LNCaP clone FGC (cell line): ENCODE measurements at places on chromosomes 7 and 10.

DNA sequence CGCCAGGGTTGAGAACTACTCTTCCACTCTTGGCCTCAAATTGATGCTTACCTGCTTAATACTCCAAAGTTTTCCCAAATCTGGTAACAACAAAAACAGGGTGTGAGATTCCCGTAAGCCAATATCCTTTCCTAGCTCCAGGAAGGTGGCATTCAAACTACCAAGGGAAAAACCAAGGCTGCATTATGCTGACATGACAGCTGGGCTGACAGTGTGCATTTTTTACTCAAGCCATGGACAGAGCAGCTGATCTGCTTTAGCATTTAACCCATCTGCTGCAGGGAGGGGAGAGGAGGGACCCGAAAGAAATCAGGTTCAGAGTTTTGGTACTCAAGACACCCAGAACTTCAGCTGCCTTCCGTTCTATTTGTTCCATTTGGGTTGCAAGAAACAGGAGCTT lies 49.8 kb upstream of the RAPGEF5 start:
- DNase-seq = no peak

GRCh38 chr10:131689954-131690757 lies 210.7 kb upstream of the PPP2R2D start:
- DNase-seq = no peak

GRCh38 chr10:52269233-52269632 lies 44.8 kb upstream of the DKK1 start:
- no peak for DNase-seq

DNA sequence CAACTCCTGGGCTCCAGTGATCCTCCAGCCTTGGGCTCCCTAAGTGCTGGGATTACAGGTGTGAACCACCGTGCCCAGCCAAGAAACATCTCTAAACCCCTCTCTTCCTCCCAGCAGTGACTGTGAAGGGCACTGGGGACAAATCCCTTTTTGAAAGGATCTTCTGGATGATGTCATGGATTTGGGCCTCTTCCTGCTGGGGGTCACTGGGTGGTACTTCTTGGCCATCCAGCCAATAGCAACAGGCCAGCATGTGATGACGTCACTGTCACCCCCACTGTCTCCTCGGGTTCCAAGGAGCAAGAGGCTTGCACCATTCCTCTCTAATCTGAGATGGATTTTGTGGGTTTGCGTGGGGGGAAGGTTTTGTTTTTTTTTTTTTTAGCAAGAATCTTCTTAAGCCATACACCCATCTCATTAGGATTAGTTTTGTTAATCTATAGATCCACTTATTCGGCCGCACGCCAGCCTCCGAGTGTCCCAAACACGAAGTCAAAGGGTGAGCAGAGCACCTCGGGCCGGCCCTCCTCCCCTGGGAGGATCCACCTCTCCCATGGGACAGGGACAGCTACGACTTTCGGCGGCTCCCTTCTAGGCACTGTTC lies 29.4 kb upstream of the TNRC18 start:
- DNase-seq = no peak

- DNase-seq = peak; percentile 1
These were observed 301.3 kb downstream of the RNLS start for GRCh38 chr10:88281592-88282347.

- no peak for DNase-seq
These were observed 919 bp downstream of the PLA2G12B start for GRCh38 chr10:72953687-72954086.

GRCh38 chr10:126844406-126844805 lies 60.8 kb upstream of the DOCK1 start:
- no peak for DNase-seq

- no peak for DNase-seq
These were observed 181.9 kb downstream of the TMEM26 start for GRCh38 chr10:61271127-61271780.

DNA sequence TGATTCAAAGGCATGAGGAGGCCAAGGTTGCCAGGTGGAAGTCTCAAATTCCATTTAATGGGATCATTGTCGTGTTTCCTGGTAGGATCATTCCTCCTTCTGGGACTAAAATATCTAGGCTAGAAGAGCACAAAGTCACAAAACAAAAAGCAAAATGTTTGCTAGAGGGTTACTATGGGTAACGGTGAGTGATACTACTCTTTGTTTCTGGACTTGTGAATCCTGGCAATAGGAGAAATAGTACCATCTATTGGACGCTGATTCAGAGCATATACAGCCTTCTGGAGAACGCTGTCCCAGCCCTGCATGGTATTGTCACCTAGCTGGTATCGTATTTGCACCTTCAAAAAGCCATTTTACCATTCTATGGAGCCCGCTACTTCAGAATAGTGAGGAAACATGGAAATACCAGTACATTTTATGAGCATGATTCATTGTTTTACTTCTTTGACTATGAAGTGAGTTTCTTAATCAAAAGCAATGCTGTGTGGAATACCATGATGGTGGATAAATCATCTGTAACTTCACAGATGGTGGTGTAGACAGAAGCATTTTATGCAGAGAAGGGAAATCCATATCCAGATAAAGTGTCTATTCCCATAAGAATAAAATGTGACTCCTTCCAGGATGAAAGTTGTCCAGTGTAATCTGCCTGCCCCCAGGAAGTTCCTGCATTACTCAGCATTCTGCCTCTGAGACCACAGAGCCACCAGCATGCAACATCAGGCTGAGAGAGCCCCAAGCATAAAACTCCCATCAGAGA lies 361.0 kb downstream of the ETV1 start:
- DNase-seq = no peak

DNA sequence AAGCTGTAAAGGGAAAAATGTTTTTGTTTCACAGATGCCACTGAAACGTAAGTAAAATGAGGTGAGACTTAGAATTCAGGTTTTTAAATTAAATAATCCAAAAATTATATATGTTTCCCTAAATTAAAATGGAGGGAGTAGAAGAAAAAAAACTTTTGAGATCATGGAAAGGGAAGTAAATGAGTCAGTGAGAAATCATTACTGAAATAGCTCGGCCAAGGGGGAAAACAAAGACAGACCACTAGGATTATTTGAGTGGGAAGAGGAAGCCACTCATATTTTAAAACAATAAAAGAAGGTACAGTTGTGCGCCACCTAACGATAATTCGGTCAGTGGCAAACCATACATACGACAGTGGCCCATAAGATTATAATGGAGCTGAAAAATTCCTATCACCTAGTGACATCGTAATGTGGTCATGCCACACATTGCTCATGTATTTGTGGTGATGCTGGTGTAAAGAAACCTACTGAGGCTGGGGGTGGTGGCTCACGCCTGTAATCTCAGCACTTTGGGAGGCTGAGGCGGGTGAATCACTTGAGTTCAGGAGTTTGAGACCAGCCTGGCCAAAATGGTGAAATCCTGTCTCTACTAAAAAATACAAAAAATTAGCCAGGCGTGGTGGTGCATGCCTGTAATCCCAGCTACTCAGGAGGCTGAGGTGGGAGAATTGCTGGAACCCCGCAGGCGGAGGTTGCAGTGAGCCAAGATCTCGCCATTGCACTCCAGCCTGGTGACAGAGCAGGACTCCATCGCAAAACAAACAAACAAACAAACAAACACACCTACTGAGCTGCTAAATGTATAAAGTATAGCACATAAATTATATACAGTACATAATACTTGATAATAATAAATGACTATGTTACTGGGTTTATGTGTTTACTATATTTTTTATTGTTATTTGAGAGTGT lies 64.7 kb downstream of the MKX start:
- no peak for DNase-seq

- no peak for DNase-seq
These were observed 516.2 kb upstream of the POT1 start for GRCh38 chr7:125445836-125446235.

DNA sequence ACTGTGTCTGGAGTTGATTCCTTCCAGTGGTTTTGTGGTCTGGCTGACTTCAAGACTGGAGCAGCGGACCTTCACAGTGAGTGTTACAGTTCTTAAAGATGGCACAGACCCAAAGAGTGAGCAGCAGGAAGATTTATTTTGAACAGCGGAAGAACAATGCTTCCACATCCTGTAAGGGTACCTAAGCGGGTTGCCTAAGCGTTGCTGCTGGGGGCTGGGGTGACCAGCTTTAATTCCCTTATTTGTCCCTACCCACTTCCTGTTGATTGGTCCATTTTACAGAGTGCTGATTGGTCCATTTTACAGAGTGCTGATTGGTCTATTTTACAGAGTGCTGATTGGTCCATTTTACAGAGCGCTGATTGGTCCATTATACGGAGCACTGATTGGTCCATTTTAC lies 13.2 kb downstream of the AKR1B15 start:
- no peak for DNase-seq

- DNase-seq = peak; percentile 6
These were observed 200.8 kb downstream of the ELMO1 start for GRCh38 chr7:37247861-37248260.

DNA sequence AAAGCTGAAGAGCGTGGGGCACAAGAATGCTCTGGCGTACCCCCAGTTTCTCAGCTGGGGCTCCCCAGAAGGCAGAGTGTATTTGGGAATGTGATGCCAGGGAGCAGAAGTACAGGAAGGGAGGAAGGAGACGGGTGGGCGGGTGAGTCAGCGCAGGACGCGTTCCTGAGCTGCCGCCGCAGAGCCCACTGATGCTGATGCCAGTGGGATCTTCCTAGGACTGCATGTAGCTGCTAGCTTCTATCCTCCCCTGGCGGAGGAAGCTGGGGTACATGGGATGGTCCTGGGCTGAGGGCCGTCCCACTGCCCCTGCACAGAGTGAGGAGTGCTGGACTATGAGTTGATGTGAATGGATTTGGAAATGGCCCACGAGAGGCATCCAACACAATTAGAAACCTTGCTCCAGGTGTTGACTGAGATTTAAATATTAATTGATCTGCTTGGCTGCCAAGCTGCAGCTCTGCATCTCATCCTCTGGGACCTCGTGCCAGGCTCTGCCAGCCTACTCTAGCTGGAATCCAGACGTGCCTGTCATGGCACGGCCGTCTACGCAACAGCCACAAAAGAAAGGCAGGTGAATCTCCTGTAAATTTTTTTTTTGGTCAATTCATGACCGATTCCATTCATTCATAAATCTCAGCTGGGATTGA lies 66.2 kb upstream of the RHEB start:
- DNase-seq = no peak

- no peak for DNase-seq
These were observed 996.7 kb upstream of the CELF2 start for GRCh38 chr10:10020945-10021344.

GRCh38 chr7:28754027-28754426 lies 204.1 kb downstream of the TRIL start:
- no peak for DNase-seq

DNA sequence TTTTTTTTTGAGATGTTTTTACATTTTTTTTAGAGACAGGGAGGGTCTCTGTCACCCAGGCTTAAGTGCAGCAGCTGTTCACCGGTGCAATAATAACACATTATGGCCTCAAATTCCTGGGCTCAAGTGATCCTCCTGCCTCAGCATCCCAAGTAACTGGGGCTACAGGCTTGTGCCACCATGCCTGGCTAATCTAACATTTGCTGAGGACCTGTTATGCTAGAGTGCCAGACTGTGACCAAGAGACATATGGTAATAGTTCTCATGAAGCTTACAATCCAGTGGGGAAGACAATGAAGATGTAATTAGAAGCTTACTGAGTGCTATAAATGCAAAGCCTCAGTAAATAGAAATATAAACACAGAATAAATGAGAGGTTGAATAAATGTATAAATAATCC lies 17.6 kb upstream of the ORC5 start:
- no peak for DNase-seq

- no peak for DNase-seq
These were observed 189.7 kb downstream of the TCF7L2 start for GRCh38 chr10:113139699-113140098.

- DNase-seq = no peak
These were observed 271.3 kb downstream of the FGFR2 start for GRCh38 chr10:121326905-121327304.

- DNase-seq = peak; percentile 28
These were observed 128.9 kb downstream of the PLXDC2 start for GRCh38 chr10:19944911-19945663.

- no peak for DNase-seq
These were observed 11.7 kb downstream of the MAT1A start for GRCh38 chr10:80277567-80278250.

- no peak for DNase-seq
These were observed 91.0 kb downstream of the ZMIZ1 start for GRCh38 chr10:79159785-79160184.

DNA sequence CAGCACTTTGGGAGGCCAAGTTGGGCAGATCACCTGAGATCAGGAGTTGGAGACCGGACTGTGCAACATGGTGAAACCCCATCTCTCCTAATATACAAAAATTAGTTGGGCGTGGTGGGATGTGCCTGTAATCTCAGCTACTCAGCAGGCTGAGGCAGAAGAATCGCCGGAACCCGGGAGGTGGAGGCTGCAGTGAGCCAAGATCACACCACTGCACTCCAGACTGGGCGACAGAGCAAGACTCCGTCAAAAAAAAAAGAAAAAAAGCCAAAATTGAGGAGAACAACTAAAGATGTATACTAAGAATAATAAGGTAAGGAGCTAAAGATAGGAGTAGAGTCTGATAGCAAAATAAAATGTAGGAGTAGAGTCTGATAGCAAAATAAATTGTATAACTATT lies 251.0 kb downstream of the KCND2 start:
- DNase-seq = no peak

- DNase-seq = no peak
These were observed 59.5 kb downstream of the GRB10 start for GRCh38 chr7:50723173-50723572.

- no peak for DNase-seq
These were observed 44.5 kb upstream of the PIK3CG start for GRCh38 chr7:106820321-106821217.

DNA sequence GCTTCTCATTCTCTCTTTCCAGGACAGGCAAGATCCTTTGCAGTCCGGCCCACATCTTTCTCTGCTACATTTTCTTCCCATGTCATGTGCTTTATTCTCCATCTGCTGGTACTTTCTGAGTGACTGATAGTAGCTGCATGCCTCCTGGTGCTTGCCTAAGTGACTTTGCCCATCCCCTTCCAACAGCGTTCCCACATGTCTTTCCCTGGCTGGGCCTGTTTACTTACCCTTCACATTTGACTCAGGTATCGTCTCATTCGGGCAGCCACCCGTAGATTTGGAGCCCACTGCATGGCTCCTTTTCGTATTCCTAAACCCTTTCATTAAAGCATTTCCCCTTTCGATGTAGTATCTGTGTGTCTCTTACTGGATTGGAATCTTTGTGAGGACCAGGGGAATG lies 24.6 kb downstream of the TYW1 start:
- no peak for DNase-seq
